Type B pancreatic cell (in vitro differentiated cells): ENCODE measurements at places on chromosomes 2 and 18. TPM values are rescaled to one million over a fixed set of nuclear protein-coding genes. Genes with fewer than 3 reads are reported as not detected.

DNA sequence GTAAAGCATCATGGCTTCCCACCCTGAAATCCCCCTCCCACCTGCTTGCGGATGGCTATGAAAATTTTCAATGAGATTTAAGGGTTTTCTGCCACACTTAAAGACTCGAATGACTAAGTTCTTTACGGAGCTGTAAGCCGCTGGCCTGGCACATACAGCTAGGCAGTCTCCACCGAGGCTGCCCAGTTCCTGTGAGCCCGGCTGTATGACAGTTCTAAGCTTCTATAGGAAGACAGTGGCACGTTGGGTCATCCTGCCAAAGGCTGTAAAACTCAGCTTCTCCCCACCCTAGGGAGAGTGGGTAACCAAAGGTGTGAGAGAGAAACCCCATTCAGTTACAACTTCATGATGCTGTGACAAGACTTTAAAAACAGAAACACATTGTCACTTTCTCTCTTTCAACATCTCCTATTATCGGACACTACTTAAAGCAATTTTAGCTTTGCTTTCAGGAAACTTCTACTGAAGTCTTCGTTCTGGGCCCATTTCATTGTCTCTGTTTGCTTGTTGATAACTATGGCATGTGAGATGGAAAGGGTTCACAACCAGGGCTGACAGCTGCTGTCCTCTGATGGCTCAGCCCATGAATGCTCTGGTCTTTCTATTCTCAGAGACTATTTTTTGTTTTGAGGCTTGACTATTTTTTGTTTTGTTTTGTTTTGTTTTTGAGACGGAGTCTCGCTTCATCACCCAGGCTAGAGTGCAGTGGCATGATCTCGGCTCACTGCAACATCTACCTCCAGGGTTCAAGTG, 7.1 kb downstream of the CASP8 start:
- no peaks in the 10 kb centered on the region for H3K36me3 ChIP-seq
- peaks cover 8% of the 10 kb centered on the region for H3K4me1 ChIP-seq
- no peak overlapping the region for H3K4me3 ChIP-seq

UGT1A4 gene
- not detected in 2 replicates for total RNA-seq

DNA sequence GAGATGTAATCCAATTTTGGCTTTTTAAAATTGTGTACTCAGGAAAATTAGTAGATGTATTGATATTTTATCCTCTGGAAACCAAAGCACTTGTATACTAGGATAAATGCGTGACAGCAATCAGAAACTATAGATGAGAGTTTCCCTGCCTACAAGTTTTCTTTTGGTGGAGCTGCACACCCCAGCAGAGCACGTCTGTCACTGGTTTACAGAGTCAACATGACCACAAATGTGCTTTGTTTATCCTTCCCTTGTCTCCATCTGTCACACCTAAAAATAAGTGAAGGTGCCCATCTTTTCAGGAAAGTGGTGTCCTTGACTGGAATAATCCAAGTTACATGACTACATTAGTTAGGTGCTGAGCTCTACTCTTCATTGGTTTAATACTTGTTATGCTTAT, 210.4 kb upstream of the DSEL start:
- no peaks in the 10 kb centered on the region for H3K36me3 ChIP-seq
- H3K27me3 ChIP-seq: no peaks in the 10 kb centered on the region
- no peak overlapping the region for H3K27ac ChIP-seq
- H3K4me3 ChIP-seq: no peak overlapping the region

DTNA gene
- total RNA-seq: 8.6 and 23.6 TPM in 2 replicates

- no peak overlapping the region for H3K4me3 ChIP-seq
- no peak for DNase-seq
- no peaks in the 10 kb centered on the region for H3K4me1 ChIP-seq
- H3K36me3 ChIP-seq: no peaks in the 10 kb centered on the region
- peaks cover 65% of the 10 kb centered on the region for H3K27me3 ChIP-seq
These were observed 4.8 kb upstream of the FTCDNL1 start for GRCh38 chr2:199855812-199856211.

DNA sequence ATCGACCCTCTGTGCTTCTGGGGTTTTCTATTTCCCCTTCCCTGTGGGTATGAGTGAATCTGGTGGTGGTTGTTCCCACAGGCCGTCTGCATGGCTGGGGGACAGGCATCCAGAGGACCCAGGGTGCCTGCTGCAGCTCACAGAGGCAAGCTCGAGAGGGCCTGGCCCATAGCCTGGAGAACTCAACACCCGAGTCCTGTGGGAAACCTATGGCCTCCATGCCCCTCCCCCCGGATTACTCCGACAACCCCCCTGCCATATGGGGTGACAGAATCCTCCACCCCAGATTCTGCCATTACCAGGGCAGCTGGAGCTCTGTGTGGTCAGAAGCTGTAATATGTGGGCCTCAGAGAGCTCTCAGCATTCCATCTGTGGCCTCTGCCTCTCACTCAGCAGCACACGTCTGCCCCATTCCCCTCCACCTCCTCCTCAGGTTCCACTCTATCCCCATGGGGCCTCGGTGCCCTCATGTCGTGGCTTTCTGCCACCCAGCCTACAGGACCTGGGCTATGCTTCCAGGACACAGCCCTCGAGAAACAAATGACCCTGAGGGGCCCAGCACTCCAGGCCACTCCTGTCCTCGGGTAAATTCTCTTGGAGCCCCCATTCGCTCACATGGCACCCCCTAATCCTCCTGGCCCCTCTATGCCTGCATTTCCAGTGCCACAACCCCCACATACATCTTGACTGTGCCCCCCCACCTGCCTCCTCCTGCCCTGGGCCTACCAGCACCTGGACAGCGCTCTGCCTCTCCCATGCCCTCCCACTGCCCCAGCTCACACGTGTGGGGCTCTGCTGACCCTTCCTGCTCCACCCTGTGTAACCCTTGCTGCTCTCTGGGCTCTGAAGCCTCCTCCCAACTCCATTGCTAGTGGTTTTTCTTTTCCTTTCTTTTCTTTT, 3.6 kb downstream of the MZT2A start:
- no peaks in the 10 kb centered on the region for H3K36me3 ChIP-seq
- no peaks in the 10 kb centered on the region for H3K27me3 ChIP-seq
- H3K4me1 ChIP-seq: peaks cover 4% of the 10 kb centered on the region
- no peak for DNase-seq
- H3K27ac ChIP-seq: no peak overlapping the region

GRCh38 chr2:28102455-28102874, 211.9 kb downstream of the BABAM2 start:
- no peaks in the 10 kb centered on the region for H3K36me3 ChIP-seq
- no peak for DNase-seq
- no peak overlapping the region for H3K27ac ChIP-seq

EN1 gene
- 0.57 and 2.7 TPM in 2 replicates for total RNA-seq

CTAGE1 gene
- total RNA-seq: not detected in 2 replicates

DNA sequence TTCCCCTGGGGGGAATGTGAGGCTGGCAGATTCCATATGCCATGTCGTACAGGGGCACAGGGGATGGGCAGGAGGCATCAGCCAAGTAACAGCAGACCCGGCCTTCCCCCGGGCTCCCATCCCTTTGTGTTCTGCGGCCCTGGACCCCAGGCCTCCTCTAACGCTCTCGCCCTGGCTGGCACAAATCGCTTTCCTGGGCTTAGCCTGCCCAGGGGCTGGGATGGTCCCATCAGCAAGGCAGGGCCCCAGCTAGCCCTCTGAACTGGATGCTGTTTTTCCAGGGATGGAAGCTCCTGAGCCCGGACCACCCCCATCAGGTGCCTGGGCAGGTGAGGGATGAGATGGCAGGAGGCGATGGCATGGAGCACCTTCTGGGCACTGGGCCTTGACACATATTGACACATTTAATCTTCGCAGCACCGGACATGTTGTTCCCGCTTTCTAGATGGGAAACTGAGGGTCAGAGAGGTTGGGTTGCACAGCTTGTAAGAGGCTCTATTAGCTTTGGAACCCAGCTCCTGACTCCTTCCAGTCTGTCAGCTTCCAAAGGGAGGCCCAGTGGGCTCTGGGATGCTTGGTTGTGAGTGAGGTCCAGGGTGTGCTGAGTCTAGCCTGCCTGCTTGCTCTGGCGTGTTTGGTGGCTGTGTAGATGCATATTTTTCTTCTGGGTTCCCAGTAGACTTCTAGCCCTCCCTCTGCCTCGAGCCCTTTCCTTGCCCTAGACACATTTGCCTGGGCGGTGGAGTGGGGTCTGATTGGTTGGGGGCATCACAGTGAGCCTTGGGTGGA, 40.3 kb downstream of the GLI2 start:
- H3K4me1 ChIP-seq: peaks cover 34% of the 10 kb centered on the region
- DNase-seq: no peak
- H3K4me3 ChIP-seq: no peak overlapping the region
- H3K27ac ChIP-seq: peak overlapping the region; percentile 8
- H3K36me3 ChIP-seq: peaks cover 4% of the 10 kb centered on the region

GRCh38 chr2:223613017-223613950, 11.1 kb upstream of the SCG2 start:
- H3K36me3 ChIP-seq: no peaks in the 10 kb centered on the region
- peaks cover 43% of the 10 kb centered on the region for H3K27me3 ChIP-seq
- peak overlapping the region; percentile 64 for H3K27ac ChIP-seq
- DNase-seq: peak; percentile 70

GRCh38 chr2:219277703-219278654, 1.2 kb upstream of the DNAJB2 start:
- H3K27me3 ChIP-seq: peaks cover 17% of the 10 kb centered on the region
- H3K4me1 ChIP-seq: peaks cover 15% of the 10 kb centered on the region
- H3K4me3 ChIP-seq: peak overlapping the region; percentile 96

COL3A1 gene
- total RNA-seq: 282 and 1,124 TPM in 2 replicates

DNA sequence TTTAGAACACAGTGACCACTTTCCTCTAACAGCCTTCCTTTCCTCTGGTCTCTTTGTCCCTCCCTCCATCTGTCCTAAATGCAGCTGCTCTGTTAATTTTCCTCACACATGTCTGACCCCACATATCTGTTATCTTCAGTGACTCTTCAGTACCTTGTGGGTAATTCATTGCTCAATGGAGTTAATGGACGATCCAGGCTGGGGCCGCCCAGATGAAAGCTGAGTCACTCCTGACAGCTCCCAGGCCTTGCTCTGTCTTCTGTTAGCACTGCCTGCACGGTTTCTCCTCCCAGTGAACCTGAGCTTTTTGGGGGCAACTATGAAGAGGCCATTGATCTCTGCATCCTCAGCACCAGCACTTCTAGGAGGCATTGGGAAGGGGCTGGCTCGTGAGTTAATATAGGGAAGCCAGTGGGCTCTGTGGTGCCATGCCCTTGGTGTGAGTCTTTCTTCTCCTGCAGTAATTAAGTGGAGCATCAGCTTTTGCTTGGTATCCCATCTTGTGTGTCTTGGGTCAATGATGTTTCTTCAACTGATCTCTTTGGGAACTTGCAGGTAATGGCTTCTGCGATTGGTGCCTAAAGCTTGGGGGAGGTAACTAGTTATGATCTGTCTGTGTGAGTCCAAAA, 67.3 kb downstream of the SNORC start:
- no peaks in the 10 kb centered on the region for H3K4me1 ChIP-seq
- peaks cover 31% of the 10 kb centered on the region for H3K27me3 ChIP-seq
- no peak overlapping the region for H3K27ac ChIP-seq
- no peak overlapping the region for H3K4me3 ChIP-seq
- no peaks in the 10 kb centered on the region for H3K36me3 ChIP-seq
- DNase-seq: no peak

DNA sequence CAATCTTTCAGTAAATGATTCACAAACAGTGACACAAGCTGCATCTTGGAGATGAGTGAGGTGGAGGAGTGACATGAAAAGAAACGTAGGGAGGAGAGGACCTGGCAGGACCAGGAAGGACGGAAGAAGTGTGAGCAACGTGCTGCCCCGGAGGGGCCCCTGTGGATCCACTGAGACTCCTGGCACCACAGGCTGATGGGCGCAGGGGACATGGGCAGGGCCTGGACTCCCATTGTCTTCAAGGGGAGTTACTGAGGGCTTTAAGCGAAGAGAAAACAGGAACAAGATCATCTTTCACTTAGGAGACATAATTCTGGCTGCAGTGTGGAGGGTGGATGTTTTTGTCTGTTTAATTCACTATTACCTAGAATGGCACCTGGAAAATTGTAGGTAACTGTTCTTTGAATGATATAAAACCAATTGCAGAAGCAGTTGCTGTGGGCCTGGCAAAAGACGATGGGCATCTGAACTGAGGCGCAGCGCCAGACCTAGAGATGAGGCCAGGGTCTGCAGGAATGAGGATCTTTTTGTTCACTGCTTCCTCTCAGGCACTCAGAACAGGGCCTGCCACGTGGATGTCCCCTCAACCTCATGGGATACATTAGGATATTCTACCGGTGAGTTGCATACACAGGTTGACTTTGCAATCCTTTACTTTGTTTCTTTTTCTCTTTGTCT, 156.4 kb downstream of the TMEM18 start:
- H3K4me3 ChIP-seq: no peak overlapping the region
- H3K27me3 ChIP-seq: peaks cover 3% of the 10 kb centered on the region
- H3K4me1 ChIP-seq: peaks cover 7% of the 10 kb centered on the region
- no peaks in the 10 kb centered on the region for H3K36me3 ChIP-seq
- peak overlapping the region; percentile 6 for H3K27ac ChIP-seq

ARHGAP25 gene
- total RNA-seq: 1.1 and 2.4 TPM in 2 replicates

DNA sequence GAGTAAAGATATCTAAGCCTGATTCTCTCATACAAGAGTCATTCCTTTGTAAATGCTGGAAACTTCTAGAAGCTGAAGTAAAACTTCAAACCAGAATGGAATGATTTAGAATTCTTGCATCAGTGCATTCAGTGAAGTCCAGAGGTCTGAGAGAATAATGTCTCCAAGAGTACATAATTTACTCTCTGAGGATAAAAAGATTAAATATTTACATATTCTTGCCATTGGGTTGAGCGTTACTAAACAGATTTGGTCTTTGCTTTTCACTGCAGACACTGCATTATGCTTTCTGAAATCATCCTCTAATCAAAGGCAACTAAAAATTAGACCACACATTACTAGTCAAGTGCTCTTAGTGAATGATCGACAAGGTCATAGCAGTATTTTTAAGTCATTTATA, 26.5 kb upstream of the KANSL1L start:
- H3K27ac ChIP-seq: no peak overlapping the region
- DNase-seq: no peak
- no peaks in the 10 kb centered on the region for H3K36me3 ChIP-seq
- H3K4me1 ChIP-seq: no peaks in the 10 kb centered on the region

- no peak overlapping the region for H3K4me3 ChIP-seq
- H3K27ac ChIP-seq: no peak overlapping the region
- H3K27me3 ChIP-seq: no peaks in the 10 kb centered on the region
- peaks cover 18% of the 10 kb centered on the region for H3K4me1 ChIP-seq
- DNase-seq: no peak
These were observed 47.8 kb upstream of the MAPRE3 start for GRCh38 chr2:26922405-26923188.

- peaks cover 18% of the 10 kb centered on the region for H3K36me3 ChIP-seq
- H3K4me1 ChIP-seq: peaks cover 33% of the 10 kb centered on the region
- H3K27me3 ChIP-seq: no peaks in the 10 kb centered on the region
- peak overlapping the region; percentile 95 for H3K27ac ChIP-seq
These were observed 550 bp downstream of the MYL12B start for GRCh38 chr18:3262234-3263131.

GRCh38 chr2:240258685-240259084, 118.2 kb upstream of the OTOS start:
- no peak for DNase-seq
- no peak overlapping the region for H3K27ac ChIP-seq
- no peaks in the 10 kb centered on the region for H3K36me3 ChIP-seq
- H3K27me3 ChIP-seq: peaks cover 4% of the 10 kb centered on the region
- H3K4me3 ChIP-seq: no peak overlapping the region

ZNF2 gene
- total RNA-seq: 4.2 and 6.2 TPM in 2 replicates

GRCh38 chr2:41782306-41783158, 265.3 kb upstream of the PKDCC start:
- H3K27ac ChIP-seq: no peak overlapping the region
- H3K36me3 ChIP-seq: no peaks in the 10 kb centered on the region
- peaks cover 19% of the 10 kb centered on the region for H3K4me1 ChIP-seq
- DNase-seq: no peak

ASXL3 gene
- 15.6 and 24.4 TPM in 2 replicates for total RNA-seq
